ENCODE measurements at places on chromosomes 6 and 20.

DNA sequence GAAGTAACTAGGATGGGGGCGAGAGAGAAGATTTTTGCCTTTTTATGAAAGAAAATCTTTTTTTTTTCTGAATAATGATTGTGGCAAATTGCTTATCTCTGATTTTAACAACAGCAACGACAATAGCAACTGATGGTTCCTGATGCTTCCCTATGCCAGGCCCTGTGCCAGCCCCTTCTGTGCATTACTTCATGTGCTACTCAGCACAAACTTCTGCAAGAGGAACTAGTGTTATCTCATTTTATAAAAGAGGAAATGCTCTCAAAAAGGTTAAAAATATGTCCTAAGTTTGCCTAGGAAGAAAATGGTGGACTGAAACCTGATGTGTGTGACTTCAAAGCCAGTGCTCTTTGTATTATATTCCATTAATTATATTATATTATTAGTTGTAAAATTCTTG, 74.0 kb upstream of the RALGAPA2 start:
- no peak for DNase-seq

DNA sequence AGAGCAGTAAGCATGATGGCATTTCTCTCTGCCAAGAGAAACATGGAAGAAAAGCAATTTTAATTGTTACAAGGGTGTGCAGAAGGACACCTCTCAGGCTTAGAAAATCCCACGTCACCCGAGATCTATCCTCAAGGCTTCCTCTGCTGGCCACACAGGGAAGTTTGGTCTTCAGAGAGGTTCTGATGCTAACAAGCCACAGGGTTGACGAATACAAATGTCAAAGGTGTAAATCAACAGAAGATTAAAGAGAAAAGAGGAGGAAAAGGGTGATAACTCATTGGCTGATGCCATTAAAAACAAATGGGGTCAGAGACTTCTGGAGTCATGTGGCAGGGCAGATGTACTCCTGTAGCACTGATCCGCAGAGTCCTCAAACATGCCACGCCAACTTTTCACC, 33.6 kb upstream of the SPDEF start:
- no peak for DNase-seq

- DNase-seq: no peak
Observed at GRCh38 chr20:47503685-47504084, 2.0 kb downstream of the NCOA3 start.

DNA sequence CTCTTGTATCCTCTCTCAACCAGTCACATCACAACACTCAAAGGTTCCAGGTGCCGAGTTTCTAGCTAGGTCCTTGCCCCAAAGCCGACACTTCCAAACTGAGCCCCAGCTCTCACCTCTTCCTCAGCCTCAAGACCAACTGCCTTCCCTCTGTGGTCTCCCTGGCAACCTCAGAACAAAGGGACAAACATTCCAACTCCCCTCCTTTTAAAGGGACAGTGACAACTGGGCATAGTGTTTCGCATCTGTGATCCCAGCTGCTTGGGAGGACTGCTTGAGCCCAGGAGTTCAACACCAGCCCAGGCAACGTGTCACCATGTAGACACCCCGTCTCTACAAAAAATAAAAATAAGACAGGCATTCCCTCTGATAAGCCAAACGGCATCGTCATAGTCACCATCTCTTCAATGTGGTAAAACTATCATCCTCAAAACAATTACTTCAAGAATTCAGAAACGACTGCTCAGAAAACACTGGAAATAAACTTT, 11.3 kb downstream of the DIDO1 start:
- DNase-seq: no peak
